ENCODE measurements at places on chromosomes 13 and 19. TPM values are rescaled to one million over a fixed set of nuclear protein-coding genes. Genes with fewer than 3 reads are reported as not detected.

MYO1F gene
- 47.2 TPM for total RNA-seq

GRCh38 chr19:2041683-2042484, 9.2 kb downstream of the MKNK2 start:
- peak; percentile 99 for DNase-seq

GRCh38 chr13:99987154-99988019, 5.8 kb downstream of the ZIC2 start:
- DNase-seq: no peak

GRCh38 chr13:92473765-92474475, 752.7 kb upstream of the GPC6 start:
- DNase-seq: peak; percentile 16

SLC25A41 gene
- total RNA-seq: 0.72 TPM

DNA sequence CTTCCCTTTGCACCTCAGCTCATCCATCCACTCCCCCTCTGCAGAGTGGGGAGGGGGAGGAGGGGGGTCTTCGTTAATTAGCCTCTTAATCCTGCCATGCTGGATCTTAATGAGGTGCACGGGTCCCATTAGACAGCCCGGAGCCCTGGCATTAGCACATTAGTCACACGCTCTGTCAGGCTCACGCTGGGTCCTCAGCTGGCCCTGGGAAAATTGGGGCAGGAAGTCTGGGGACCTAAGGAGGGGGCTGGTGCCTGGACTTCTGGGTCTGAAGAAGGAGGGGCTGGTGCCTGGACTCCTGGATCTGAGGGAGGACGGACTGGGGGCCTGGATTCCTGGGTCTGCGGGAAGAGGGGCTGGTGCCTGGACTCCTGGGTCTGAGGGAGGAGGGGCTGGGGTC, 444 bp upstream of the NCCRP1 start:
- no peak for DNase-seq

GRCh38 chr13:96898212-96898611, 96.1 kb downstream of the OXGR1 start:
- DNase-seq: no peak

DNA sequence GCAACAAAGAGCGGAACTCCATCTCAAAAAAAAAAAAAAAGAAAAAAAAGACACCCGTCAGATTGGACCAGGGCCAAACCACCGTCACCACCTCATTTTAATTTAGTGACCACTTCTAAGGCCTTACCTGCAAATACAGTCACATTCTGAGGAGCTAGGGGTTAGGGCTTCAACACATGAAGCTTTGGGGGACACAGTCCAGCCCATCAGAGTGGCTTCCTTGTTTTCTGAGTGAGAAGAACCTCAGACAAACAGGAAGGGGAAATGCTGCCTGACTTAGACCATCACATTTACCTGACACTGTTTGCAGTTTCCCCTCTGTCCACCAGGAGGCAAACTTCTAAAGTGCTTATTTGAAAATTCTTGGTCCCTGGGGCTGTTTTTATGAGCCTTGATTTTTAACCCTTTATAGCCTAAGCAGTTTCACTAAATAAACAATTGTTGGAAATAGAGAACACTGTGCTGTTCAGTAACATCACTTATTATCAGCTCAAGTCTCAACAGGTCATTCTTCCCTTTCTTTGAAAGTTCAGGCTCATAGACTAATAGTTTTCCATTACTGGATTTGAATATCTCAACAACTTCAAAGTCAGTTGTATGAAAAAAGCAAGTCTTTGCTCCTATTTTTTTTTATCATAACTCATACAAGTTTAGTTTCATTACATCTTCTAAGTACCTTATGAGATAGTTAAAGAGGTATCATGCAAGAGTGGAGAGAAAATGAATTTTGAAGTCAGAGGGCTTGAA, 74.9 kb upstream of the WASF3 start:
- DNase-seq: peak; percentile 64

ODAD3 gene
- 1.4 TPM for total RNA-seq

DNA sequence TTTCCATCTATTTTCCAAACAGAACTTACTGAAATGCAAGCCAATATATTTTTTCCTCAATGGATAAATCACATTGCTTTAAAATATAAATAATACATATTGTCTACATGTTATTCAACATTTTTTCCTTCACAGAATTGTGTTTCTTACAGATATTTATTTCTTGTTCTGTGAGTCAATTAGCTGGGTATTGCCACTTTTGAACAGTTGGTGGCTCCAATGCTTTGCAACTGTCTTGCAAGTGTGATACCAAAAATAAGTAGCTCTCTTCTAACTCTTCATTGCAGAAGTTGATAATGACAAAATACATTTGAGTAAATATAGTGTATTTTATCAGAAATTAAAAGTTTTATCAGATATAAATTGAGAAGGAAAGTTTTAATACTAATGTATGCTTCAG, 17.1 kb upstream of the GPC5 start:
- DNase-seq: no peak

PTPRH gene
- 175 TPM for total RNA-seq

TNFRSF19 gene
- 6.4 TPM for total RNA-seq

CYP4F2 gene
- 66.6 TPM for total RNA-seq

PRRG2 gene
- 18.2 TPM for total RNA-seq

- DNase-seq: no peak
Observed at GRCh38 chr19:45934551-45935230, 20.1 kb upstream of the NANOS2 start.

DNA sequence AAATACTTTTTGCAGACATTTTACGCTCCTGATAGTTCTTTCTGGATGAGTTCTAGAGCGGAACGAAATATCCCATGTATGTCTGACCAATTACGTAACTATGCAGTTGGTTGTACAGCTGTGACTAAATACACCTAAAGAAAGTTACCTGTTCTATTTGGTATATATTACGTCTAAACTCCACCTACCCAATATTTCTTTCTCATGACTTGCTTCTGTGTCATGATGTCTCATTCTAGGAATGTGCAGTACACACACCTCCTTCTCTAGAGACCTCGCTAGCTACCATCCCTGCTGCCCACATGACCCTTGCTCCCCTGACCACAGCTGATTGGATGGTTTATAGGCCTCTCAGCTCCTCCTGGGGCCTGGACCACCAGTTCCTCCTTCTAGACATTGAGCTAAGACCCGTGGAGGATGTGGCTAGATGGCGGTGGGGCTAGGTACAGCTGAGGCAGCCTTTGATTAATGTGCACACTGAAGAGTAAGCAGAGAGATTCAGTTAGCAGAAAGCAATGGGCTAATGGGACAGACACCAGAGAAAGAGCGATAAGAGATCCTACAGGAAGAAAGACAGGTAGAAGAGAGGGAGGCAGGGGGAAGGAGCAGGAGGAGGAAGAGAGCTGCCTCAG, 422.1 kb downstream of the COG6 start:
- no peak for DNase-seq

ZNF835 gene
- total RNA-seq: 6.5 TPM

DNA sequence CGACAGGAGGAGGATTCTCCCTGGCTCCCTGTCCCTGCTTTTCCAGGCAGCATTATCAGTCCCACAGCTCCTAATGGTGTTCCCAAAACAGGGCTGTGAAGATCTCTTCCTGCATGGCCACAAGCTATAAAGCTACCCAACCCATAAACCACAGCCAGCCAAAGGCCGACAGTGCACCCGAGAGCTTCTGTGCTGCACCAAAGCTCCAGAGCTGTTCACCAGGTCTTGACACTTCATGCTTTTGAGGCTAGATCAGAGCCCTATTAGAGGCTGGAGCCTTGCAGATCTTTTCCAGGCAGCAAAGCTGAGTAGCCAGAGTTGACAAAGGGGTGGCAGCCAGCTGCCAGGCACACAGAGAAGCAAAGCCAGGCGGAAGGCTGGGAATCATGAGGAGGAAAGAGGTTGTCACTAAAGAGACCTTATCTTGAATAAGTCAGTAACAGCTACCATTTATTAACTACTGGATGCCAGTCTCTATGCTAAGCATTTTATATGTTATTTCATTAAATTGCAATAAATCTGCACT, 180.4 kb downstream of the KATNAL1 start:
- DNase-seq: no peak

GRCh38 chr13:67620665-67621064, 390.5 kb upstream of the PCDH9 start:
- no peak for DNase-seq

- peak; percentile 80 for DNase-seq
Observed at GRCh38 chr19:47227352-47228167, 3.4 kb downstream of the BBC3 start.

CD79A gene
- 0.32 TPM for total RNA-seq

GRCh38 chr13:76019421-76020044, 383.4 kb downstream of the LMO7 start:
- no peak for DNase-seq

GRCh38 chr19:3665681-3666544, 34.4 kb downstream of the PIP5K1C start:
- peak; percentile 67 for DNase-seq

Data from mucosa of gallbladder (tissue), 1 donor.